Ovary (tissue), 10 donors: ENCODE measurements at places on chromosomes 13 and 19. TPM values are rescaled to one million over a fixed set of nuclear protein-coding genes. Genes with fewer than 3 reads are reported as not detected.

DNA sequence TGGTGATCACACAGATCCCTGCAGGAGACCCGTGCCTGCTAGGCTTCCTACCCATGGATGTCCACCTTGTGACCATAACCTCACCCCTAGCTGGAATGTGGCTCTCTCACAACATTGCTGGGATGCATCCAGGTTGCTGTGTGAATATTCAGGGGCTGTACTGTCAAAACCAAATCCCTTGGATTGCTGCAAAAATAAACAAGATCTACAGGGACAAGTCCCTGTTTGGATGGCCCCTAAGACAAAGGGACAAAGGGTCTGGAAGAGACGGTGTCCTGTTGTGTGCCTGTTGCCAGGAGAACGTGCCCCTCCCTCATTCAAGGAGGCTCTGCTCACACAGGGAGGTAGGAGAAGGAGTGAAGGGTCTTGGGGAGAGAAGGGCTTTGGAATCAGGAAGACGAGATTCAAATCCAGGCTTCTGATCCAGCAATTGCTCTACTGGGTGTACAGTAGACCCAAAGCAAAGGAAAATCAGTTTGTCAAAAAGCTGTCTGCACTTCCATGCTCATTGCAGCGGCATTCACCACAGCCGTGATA is 89.2 kb upstream of the WASF3 start:
- no peak for DNase-seq

GRCh38 chr19:18271433-18271841 is 2.8 kb downstream of the IQCN start:
- DNase-seq, result peak; percentile 71

DNA sequence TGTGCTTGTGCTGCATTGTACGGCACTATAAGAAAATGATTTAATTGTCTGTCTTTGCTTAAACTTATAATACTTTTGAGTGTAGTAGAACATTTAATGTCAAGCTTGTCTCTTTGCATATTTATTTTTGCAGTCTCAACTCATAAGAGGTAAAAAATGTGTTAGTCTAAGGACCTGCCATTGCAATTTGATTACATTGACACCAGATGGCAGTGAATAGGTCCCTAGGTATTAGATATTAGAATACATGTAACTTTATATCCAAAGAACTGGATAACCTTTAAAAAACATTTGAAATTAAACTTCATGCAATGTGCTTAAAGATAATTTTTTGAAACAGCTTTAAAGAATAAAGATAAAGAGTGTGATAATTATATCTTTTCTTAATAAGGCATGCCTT is 1421.3 kb downstream of the OLFM4 start:
- DNase-seq, result no peak

DNA sequence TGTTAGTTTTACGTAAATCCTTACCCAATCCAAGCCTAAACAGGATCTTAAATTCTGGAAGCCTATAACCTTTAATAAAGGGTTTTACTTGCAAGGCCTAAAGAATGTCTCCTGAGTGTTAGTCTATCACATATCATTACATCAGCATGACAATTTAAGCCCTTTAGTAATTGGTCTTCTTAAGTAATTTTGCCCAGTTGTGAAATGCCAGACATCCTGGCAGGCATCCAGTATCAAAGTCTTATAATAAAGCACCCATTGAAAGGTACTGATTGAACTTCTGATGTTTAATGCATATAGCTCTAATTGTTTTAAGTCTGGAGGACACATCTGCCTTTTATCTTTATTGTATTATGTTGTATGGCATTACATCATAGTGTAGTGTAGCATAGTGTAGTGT is 1078.9 kb downstream of the SLITRK1 start:
- DNase-seq, result no peak

GRCh38 chr13:63201493-63201892 is 1785.8 kb upstream of the PCDH20 start:
- no peak for DNase-seq

Gene SIGLEC7
- total RNA-seq, result 3.0 TPM

DNA sequence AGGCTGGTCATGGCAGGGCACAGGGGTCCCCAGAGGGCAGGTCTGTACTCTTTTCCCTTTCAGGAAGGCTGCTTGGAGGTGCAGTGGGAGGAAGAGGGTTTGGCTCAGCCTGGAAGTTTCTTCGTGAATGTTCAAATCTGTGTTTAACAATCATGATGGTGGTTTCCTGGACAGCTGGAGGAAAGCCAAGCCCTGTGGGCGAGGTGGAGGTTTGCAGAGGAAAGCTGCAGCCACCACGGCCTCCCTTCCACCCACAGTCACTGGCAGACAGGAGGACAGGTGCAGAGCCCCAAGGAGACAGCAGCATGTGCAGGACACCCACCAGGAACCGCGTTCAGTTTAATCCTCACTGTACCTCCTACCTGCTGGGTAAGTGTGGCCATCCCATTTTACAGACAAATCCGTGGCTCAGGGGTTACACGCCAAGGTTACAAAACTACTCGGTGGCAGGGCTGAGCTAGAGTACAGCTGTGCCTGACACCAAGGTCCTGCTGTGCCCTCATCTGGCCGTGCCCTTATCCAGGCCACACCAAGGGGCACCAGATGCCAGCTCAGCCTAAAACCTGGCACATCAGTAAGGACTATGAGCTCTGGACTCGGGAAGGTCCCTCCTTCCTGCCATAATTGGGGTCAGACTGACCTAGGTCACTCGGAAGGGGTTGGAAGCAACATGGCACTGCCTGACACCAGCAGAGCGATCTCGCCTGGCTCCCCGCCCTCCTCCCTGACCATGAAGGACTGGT is 34.1 kb downstream of the SUGP2 start:
- no peak for DNase-seq

Gene SERP2
- 9.0 TPM for total RNA-seq

Gene SHKBP1
- 33.1 TPM for total RNA-seq

DNA sequence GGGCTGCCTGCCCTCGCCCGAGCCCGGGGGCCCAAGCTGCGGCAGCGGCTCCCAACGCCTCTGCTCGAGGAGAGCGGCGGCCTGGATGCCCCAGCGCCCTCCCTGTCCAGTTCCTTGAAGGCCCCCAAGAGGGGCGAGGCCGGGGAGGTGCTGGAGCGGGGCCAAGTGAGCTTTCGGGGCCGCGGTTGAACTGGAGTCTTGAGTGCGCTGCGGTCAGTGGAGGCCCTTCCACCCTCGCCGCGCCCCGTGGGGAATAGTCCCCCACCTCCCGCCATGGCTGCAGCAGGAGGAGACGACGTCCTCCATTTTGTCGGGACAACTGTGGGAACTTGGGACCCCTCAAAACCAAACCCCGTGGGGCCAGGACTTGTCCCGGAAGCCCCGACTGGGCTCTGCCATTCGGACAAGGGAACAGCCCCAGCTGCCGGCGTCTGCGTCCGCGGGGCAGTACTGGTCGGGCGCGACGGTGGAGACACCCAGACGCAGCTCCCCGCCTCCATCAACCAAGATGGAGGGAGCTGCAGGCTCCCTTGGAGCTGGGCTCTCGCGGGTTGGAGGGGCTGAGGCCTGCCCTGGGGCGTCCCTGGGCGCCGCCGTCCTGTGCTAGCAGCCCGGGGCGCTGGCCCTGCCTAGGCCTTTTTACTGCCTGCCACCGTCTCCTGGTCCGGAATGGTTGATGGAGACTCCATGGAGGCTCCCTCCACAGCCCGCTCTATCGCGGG is 736 bp upstream of the ZMYM5 start:
- peak; percentile 78 for DNase-seq

DNA sequence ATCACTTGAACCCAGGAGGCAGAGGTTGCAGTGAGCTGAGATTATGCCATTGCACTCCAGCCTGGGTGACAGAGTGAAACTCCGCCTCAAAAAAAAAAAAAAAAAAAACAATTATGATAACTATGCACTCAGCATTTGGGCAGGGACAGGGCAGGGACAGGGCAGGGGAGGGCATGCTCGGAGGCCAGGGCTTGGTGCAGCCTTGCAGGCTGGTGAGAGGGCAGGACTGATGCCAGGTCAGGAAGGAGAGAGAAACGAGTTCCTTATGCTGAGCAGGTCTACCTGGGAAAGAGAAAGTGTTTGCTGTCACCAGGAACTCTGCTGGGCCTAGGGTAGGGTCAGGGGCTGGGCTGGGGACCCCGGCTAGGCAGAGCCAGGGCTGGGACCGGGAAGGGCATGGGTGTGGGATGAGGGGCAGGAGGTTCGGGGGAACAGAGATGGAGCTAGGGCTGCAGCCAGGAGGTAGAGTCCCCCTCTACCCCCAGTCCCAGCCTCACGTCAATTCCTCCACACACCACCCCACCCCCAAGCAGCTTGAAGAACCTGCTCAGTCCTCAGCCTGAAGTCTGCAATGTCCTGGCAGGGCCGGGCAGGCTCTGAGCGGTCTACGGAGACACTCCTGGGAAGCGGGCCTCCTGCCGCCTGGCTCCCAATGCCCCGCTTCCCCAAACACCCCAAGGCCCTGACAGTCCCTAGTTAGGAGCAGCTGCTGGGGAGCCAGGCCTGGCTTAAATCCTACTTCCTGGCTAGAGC is 2.8 kb downstream of the FXYD3 start:
- no peak for DNase-seq

DNA sequence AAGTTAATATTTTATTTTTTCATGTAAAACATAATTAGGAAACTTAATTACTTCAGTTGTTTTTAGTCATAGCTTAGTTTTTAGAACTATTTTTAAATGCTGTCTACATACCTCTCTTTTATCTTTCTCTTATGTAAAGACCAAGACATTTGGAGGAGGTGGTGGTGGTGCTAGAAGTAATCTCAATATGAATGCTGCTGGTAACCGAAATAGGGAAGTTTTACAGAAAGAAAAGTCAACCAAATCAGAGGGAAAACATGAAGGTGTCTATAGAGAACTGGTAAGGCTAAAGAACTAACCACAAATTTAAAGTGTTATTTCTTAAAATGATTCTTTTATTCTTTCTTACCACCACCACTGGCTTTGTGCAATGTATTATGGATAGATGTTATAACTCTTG is 97.3 kb downstream of the TDRD3 start:
- DNase-seq, result no peak

- DNase-seq, result no peak
Observed at GRCh38 chr13:107881362-107881761, 334.0 kb downstream of the LIG4 start.

DNA sequence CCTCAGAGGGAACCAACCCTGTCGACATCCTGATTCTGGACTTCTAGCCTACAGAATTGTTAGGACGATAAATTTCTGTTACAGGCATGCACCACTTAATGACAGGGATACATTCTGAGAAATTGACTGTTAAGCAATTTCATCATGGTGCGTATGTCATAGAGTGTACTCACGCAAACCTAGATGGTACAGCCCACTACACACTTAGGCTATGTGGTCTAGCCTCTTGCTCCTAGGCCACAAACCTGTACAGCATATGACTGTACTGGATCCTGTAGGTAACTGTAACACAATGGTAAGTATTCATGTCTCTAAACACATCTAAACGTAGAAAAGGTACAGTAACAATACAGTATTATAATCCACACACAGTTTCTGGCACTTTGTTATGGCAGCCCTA is 13.3 kb downstream of the USP12 start:
- no peak for DNase-seq

GRCh38 chr19:5974721-5975387 is 3.1 kb downstream of the RANBP3 start:
- DNase-seq, result no peak

GRCh38 chr13:40366119-40366518 is 300.3 kb downstream of the FOXO1 start:
- no peak for DNase-seq

DNA sequence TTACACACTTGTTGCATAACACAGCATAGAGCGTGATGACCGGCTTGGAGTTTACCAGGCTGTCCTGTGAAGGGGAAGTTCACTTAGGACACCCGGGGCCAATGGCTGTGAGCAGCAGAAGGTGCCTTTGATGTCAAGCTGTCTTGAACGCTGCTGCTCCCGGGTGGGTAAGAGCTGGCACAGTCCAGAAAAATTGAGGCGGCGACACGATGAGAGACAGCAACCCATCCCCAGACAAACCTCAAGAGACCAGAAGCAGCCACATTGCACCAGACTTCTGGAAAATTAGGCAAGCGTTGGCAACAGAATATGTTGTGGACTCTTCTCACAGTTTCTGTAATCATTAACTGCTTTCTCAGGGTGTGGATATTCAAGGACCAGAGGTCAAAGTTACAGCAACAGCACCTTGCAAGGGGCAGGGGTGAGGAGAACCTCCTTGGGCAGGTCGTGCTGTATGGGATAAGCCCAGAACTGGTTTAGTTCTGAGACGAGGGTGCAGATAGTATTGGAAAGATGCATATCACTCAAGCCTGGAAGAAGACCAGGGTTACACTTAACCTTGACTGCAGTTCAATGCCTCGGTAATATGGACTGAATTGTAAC is 10.1 kb downstream of the NFILZ start:
- DNase-seq, result no peak

DNA sequence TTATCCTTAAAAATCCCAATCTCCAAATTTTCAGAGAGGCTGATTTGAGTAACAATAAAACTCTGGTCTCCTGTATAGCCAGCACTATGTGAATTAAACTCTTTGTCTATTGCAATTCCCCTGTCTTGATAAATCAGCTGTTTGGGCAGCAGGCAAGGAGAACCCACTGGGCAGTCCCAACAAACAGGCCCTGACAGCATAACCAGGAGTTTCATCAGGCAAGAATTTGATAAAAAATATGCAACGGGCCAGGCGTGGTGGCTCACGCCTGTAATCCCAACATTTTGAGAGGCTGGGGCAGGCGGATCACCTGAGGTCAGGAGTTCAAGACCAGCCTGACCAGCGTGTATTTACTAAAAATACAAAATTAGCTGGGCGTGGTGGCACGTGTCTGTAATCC is 42.1 kb downstream of the STK24 start:
- no peak for DNase-seq
